ENCODE measurements at places on chromosomes 1 and 21.

- no peak for DNase-seq
Measured at GRCh38 chr1:93667642-93668041, 14.0 kb downstream of the BCAR3 start.

- no peak for DNase-seq
Measured at GRCh38 chr1:221761354-221762002, 19.6 kb upstream of the DUSP10 start.

DNA sequence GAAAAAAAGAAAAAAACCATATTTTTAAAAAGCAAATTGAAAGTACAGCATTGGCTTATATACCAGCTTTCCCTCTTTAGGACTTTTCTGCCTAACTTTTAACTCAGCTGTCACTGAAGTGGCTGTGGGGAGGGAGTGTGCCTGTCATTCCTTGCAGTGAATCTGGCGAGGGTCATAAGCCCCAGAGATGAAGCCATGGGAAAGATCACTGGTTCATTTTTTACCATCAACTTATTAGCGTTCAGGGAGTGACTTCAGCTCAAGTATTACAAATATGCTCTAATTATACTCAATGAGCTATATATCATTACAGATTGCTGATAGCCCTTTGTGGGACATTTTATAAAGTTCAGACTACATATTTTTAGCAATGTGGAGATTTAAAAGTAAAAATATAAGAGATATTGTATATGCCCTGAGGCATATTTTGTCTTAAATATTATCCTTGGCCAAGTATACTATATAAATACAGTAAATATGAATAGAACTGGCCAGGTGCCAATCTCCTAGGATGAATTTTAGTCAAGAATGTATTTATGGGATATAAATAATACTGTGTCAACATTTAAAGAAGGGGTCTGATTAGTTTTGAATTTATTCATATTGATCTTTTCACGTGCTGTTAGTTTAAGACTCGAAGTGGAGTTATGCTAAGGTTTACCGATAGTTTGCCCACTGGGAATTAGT, 4.4 kb downstream of the TGFB2 start:
- no peak for DNase-seq

- DNase-seq = no peak
Measured at GRCh38 chr1:168518813-168519212, 25.0 kb downstream of the XCL2 start.

DNA sequence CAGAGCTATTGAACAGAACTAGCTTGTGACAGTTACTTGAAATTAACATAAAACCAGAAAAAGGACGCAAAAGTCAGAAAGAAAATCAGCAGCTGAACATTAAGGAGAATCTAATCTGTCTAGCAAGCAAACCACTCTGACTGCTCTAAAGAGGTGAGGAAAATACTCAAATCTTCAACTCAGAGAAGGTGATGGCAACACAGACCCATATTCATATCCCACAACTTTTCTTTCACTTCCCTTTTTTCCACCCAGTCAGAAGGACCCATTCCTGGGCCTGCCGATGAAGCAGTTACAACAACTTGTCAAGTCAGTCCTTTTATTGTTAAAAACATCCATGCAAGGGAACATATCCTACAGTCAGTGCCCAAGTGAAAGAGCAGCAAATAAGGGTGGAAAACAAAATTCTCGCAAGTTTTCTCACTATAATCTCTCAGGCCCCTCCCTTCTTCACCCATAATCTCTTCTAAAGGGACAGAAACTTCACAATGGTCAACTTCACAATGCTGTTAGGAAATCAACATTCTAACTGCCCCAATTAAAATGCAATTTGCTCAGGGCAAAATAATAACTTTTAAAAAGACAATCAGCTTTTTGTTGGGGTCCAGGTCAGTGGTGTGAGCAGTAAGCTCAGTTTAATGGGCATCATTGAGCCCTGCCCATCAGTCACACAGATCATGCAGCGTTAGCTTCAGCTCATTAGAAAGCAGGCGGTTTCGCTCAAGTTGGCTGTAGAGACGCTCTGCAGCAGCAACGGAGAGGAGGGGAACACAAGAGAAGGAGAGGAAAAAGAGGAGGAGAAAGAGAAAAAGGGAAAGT, 3.6 kb upstream of the NUP210L start:
- DNase-seq = no peak

GRCh38 chr21:44283948-44284347, 1.7 kb upstream of the AIRE start:
- DNase-seq = no peak

DNA sequence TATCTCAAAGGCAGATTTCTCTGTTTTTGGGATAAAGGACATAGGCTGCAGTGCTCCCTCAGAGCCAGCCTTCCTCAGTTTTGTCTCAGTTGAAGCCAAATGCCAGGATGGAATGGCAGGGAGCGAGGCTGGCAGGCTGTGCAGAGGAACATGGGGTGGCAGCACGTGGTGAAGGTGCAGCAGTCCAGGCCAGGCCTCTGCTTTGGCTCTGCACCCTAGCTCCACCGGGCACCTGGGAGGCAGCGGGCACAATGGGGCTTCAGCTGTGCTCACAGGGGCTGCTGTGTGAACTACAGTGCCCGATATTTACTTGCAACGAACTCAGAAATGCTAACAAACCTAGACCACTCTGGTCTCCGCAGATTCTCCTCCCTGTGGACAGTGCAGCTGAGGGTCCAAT, 319.6 kb downstream of the ZNF326 start:
- no peak for DNase-seq

GRCh38 chr1:227315629-227316346, 2.5 kb downstream of the CDC42BPA start:
- no peak for DNase-seq

GRCh38 chr1:162081316-162081715, 11.8 kb downstream of the NOS1AP start:
- DNase-seq = no peak

DNA sequence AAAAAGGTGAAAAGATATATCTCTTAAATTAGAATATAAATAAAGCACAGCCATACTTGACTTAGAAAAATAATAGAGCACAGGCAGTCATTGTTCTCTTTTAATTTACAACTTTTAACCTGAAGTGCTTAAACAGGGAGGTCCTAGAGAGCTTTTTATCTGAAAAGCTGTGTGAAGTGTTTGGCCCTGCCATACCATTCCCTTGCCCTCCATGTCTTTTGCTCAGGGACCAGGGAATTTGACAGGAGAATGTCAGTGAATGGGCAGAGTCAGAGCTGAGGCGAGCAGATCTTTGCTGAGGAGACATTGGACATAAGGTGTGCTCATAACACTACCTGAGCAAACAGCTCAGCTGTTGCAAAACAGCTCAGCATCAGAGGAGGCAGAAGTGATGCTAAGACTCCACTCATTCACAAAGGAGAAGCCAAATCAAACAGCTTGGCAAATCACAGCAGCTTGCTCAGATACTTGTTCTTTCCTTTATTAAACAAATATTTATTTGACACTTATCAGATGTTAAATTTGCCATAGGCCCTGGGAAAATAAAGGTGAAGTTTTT, 14.9 kb upstream of the MGST3 start:
- no peak for DNase-seq

DNA sequence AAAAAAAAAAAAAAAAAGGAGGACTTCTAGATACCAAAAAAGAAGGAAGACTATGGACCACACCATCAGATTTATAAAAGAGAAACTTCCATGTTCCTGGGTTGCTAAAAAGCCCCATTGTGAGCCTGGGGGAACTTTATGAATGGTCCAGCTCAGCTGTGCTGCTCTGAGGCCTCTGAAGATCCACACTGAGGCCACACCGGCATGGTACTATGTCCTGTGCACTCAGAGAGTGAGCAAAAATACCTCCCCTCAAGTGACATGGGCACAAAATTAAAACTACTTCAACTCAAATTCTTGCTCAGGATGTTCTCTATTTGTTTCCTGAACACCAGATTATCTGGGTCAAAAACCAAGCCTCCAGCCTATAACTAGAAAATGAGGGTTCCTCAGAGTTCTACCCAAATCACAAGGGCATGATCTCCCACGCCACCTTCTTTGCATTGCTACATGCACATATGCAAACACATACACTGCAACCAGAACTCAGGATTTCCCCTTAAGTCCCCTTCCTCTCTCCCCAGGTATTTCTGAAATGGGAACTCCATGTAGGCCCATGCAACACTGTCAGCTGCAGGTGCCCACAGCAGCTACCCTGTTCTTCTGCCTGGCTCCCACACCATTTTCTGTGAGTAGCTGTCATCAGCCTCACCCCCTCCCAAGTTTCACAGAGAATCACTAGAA, 94.4 kb downstream of the SH3GLB1 start:
- DNase-seq = no peak

GRCh38 chr21:41961282-41961701, 7.5 kb upstream of the C2CD2 start:
- no peak for DNase-seq

DNA sequence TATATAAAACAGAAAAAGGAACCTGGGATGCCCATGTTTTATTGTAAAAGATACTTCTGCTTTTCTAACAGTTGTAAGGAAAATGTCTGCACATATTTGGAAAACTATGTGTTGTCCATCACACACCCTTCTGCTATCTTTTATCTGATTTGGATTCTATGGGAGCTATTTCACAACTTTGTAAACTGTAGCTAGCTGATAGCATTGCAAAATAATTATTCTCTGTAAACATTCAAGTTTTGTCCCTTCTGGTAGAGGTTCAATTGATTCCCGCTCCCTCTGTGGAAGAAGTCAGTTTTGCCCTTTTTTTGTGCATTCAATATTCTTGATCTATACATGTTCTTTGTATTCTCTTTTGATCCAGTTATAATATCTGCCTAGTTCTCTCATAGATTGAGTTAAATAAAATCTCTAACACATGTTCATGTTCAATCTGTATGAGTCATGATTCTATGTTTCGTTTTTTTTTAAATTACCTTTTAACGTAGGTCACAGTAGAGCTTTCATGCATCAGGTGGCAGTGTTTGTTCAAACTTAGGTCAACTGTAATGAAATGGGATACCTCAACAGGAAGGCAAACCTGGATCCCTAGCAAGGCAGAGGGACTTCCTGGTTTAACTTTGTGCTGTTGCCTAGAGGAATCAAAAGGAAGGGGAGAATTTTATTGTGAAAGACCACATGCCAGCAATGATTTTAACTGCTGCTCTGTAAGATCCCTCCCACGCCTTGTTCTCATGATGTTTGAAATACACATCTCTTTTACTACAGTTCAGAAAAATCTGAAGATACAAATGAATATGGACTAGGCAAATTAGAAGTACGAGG, 26.0 kb upstream of the BCL9 start:
- no peak for DNase-seq

DNA sequence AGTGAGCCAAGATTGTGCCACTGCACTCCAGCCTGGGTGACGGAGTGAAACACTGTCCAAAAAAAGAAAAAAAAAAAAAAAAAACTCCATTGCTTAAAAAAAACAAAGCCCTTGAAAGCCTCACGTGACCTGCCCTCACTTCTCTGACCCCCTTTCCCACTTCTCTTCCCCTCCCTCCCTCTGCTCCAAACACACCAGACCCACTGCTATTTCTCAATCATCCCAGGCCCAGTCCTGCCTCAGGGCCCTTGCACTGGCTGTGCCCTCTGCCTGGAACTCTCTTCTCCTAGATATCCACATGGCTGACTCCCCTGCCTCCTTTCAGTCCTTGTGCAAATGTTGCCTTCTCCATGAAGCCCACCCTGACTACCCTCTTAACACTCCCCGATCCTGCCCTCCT, 45.4 kb upstream of the TARDBP start:
- no peak for DNase-seq

DNA sequence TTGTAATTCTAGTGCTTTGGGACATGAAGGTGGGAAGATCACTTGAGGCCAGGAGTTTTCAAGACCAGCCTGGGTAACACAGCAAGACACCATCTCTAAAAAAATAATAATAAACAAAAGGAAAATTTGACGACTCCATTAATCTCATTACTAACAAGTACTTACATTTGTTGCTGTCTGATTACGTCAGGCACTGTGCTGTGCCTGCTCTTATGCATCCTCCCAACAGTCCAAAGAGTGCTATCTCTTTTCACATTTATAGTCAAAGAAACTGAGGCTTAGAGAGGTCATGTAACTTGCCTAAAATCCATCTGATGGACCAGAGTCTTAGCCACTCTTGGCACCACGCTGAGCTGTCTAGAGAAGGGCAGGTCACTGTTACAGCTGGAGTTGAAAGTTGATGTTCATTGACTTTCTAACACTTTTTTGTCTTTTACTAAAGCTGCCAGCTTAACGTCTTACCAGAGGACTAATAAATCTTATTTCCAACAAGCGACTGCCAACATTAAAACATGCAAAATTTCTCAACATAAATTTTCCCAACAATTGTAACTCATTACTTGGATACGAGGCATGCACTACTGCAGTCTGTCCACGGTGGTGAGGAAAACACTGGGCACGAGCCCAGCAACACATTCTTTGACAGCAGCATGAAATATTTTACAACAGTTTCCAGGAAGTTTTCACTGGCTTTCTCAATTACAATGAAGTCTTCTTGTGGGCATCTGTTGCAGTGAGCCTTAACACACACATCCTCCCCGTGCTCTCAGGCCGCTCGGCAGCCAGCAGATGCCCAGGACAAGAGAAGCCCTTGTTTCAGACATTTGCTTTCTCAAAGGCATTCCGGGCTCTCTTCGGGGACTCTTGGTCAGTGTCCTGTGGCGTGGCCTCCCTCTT, 262.9 kb upstream of the PROX1 start:
- DNase-seq = no peak

- DNase-seq = no peak
Measured at GRCh38 chr1:187943606-187944403, 1115.1 kb downstream of the PLA2G4A start.

- DNase-seq = no peak
Measured at GRCh38 chr1:165717918-165718515, 19.7 kb upstream of the ALDH9A1 start.

DNA sequence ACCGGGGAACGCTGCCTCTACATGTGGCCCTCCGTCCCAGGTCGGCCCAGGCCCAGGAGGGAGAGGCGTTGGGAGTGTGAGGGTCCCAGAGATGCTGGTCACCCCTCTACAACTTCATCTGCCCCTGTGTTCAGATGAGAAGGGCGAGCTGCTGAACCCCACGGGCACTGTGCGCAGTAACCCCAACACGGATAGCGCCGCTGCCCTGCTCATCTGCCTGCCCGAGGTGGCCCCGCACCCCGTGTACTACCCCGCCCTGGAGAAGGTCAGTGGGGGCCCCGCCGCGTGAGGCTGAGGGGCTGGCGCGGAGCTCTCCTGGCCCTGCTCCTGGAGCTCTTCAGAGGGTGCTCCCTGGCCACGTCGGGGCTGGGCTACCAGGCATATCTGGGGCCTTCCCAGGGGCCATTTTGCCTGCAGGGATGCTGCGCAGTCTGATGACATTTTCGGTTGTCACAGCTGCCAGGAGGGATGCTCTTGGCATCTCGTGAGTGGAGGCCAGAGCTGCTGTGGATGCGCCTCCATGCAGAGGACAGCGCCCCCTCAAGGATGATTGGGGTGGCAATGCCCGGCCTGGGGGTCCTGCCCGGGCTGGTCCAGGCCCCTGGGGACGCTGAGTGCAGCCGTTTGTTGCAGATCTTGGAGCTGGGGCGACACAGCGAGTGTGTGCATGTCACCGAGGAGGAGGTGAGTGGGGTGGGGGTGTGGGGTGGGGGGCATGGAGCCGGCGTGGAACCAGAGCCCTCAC, 68.6 kb downstream of the PIK3CD start:
- no peak for DNase-seq

DNA sequence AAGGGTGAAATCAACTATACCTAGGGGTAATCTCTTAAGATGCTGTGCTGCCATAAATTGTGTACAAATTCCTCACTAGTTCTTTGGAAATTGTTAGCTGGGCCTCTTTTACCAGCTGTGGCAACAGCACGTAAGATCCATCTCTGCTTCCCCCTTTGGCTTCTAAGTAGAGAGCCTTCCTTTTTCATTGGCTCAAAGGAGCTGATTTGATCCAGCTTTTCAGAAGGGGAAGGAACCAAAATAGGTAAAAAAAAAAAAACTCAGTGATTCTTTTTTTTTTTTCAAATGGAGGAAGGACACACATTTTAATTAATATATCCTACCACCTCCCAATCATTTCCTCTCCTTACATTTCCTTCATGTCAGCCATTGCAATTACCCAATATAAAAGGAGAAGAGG, 4.0 kb upstream of the RCAN1 start:
- no peak for DNase-seq

Data from stimulated activated CD4-positive, alpha-beta T cell treated with anti-CD3 and anti-CD28 coated beads, TNF-alpha, amount 100 ng/mL, for 1 hour (primary cell).